RWPE1 (cell line): ENCODE measurements at places on chromosomes 16 and 17.

- DNase-seq = no peak
Measured at GRCh38 chr17:54849660-54850059, 51.0 kb upstream of the TOM1L1 start.

- DNase-seq = no peak
Measured at GRCh38 chr17:83077939-83078338, 1.5 kb upstream of the METRNL start.

DNA sequence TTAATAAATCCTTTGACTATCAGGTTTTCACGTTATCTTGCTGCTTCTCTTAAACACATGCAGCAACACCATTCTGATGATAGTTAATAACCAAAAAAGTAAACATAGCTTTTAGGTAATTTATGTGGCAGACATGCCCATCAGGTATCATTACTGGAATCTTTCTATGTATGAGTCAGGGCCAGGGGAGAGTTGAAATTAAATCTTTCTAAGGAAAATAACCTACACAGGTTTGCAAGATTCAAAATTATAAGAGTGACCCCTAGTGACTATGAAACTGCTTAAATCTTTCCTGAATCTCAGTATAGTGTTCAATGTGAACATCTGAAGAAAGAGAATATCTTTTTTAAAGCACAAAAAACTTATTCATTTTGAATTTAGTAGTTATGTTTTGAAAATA is 666.6 kb downstream of the CDH11 start:
- DNase-seq = no peak

GRCh38 chr16:58272855-58273254 is 22.0 kb downstream of the PRSS54 start:
- DNase-seq = no peak

- no peak for DNase-seq
Measured at GRCh38 chr16:29920288-29921033, 5.6 kb downstream of the KCTD13 start.

DNA sequence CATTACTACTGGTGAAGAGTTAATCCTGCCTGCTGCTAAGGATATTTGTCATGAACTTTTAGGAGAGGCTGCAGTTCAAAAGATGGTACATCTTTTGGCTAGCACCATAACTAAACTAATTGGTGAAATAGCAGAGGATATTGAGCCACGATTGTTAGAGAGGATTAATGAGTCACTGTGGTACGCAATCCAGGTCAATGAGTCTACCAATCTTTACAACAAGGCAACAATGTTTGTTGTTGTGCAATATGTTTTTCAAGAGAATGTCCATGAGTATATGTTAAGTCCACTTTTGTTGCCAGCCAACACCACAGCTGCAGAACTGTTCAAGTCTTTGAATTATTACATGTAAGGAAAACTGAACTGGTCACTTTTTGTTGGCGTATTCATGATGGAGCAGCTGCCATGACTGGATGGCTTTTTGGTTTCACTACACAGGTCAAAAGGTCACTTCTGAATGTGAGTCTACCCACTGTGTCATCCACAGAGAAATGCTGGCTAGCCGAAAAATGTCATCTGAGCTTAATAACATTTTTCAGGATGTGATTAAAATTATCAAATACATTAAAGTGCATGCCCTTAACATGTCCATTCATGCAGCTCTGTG is 402.6 kb upstream of the KIF2B start:
- DNase-seq = no peak

- DNase-seq = no peak
Measured at GRCh38 chr16:48197294-48197693, 41.5 kb upstream of the ABCC12 start.

- no peak for DNase-seq
Measured at GRCh38 chr17:19317359-19318095, 45.0 kb downstream of the B9D1 start.

GRCh38 chr17:43562679-43563599 is 16.8 kb upstream of the ETV4 start:
- DNase-seq = no peak

DNA sequence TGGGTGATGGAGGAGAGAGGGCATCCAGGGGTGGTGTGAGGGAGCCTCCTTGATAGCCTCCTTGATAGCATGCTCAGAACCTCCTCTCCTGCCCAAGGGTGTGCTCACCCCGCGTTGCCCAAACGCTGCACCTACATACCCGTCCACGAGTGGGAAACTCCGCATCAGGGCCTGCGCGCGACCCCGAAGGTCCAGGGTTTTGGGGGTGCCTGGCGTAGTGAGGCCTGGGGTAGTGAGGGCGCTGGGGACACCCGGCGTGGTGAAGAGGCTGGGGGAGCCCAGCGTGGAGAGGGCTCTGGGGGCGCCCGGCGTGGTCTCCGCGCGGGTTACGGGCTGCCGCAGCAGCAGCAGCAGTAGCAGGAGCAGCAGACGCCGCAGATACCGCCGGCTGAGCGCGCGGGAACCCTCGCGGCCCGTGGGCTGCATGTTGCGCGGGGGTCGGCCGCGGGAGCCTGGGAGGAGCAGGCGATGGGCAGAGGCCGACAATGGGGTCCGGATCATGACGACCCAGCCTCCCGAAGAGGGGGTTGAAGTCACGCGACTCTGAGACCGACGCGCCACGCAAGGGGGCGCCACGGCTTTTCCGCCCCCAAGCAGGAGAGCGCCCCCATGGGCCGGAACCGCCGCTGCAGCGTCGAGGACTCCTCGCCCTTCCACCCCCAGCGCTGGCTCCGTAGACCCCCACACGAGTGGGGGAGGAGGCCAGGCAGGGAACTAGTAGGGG is at the start of gene DPEP3:
Gene DPEP3, minus strand, starts transcription at position 545 of the 724 bp plus-strand sequence. Its CDS starts 119 bp downstream, at position 426.
- DNase-seq = no peak

DNA sequence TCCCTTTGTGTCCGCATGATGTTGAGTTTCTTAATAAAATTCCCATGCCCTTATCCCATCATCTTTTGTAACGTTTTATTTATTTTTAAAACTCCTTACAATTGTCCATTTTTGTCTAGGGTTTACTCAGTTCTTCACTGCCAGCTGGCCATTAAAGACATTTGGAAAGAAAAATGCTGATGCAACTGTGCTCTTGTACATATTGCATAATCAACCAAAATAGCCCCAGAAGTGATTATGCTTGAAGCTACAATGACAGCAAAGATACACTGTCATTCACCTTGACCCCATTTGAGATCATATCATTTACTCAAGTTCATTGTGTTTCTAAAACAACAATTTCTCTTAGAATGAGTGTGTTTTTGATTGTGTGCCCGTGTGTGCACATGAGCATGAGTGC is 1074.6 kb upstream of the RBFOX1 start:
- no peak for DNase-seq

DNA sequence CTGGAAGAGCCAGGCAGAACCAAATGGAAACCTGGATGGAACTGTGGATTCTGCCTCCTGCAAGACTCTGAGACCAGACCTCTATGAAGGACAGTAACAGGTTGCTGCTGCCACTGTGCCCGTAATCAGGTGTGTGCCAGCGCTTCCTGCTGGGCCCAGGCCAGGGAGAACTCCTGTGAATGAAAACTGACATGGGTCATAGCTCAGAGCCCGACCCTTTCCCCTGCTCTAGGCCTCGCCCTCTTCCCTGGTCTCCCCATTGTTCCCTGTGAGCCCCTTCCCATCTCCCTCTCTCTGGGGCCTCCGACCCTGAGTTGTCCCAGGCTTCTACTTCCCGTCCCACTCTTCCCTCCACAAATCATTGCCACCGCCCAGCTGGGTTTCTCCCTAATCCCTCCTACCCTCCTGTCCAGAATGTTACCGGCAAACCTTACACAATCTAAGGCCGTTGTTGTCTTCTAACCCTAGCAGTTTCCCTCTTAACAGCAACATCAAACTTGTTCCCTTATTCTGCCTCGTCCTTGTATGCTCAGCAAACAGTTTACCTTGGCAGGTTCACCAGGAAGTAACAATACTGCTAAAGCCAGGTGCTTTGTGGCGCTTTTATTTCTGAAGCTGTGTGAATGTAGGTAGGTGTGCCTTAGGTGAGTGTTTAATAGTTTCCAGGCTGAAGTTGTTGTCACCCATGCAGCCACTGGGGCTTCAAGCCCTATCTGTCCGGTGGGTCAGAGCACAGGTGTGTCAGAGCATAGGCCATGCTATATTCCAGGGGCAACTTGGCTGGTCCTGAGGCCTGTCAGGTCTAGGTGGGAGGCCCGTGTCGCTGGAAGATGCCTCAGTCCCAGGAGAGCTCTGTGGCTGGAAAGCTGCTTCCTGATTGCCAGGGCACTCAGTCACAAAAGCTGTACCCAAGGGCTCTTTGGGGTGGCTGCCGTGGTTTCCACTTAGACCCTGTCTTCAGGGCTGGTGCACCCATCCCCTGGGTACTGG is 32.0 kb downstream of the SMPD3 start:
- no peak for DNase-seq

GRCh38 chr17:13671771-13672170 is 70.0 kb upstream of the HS3ST3A1 start:
- DNase-seq = peak; percentile 9

- peak; percentile 39 for DNase-seq
Measured at GRCh38 chr17:56358651-56359050, 205.4 kb downstream of the ANKFN1 start.

- no peak for DNase-seq
Measured at GRCh38 chr17:59011975-59012374, 94.7 kb downstream of the TRIM37 start.

DNA sequence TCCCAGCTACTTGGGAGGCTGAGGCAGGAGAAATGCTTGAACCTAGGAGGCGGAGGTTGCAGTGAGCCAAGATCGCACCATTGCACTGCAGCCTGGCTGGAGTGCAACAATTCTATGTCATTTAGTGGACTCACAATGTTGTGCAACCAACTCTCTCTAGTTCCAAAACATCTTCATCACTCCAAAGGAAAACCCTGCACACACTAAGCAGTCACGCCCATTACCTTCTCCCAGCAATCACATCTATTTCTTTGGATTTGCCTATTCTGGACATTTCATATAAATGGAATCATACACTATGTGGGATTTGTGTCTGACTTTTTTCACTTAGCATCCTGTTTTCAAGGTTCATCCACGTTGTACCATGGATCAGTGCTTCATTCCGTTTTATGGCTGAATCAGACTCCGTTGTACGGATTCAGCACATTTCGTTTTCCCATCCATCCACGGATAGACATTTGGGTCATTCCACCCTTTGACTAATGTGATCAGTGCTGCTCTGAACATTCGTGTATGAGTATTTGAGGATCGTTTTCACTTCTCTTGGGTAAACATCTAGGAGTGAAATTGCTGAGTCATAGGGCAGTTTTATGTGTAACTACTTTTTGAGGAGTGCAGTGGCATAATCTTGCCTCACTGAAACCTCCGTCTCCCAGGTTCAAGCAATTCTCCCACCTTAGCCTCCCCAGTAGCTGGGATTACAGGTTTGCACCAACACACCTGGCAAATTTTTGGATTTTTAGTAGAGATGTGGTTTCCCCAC is 45.4 kb upstream of the EMP2 start:
- no peak for DNase-seq

GRCh38 chr16:50318796-50319578 is 49.8 kb downstream of the BRD7 start:
- no peak for DNase-seq

GRCh38 chr16:2517954-2518605 is 2.1 kb upstream of the AMDHD2 start:
- DNase-seq = no peak

GRCh38 chr17:6259899-6260298 is 175.0 kb downstream of the AIPL1 start:
- DNase-seq = no peak

DNA sequence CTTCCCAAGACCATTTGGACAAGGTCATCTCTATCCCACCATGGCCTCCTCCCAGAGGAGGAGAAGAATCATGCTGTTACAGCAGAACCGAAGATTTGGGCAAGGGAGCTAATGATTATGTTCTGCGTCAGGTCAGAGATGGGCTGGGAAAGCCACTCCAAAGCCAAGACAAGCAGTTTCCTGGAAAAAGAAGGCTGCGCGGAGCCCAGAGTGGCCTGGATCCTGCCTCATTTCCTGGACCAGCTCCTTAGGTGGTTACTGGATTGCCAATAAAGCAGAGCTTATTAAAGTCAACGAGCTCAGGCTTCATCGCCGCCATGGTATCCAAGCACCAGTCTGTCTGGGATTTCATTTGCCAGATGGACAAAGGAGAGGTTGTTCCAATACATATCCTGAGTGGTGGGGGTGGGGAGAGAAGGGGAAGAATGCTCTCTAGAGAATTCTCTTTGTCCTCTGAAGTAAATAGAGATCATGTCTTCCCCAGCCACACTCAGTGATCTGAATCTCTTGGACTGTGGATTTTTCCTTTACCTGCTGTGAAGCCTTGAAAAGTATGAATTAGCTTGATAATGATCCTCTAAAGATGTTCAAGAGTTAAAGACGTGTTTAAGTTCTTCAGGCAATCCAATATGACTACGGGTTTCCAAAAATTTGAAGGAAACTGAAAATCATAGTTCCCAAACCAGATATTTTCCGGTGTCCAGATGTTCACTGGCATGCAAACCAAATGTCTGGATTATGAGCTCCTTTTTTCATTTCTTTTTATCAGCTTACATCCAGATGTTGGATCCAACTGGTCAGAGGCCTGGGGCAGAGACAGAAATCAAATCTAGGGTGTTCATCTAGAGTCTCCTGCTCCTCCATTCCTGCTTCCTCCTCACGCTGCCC is 17.7 kb downstream of the PRAC1 start:
- DNase-seq = no peak

DNA sequence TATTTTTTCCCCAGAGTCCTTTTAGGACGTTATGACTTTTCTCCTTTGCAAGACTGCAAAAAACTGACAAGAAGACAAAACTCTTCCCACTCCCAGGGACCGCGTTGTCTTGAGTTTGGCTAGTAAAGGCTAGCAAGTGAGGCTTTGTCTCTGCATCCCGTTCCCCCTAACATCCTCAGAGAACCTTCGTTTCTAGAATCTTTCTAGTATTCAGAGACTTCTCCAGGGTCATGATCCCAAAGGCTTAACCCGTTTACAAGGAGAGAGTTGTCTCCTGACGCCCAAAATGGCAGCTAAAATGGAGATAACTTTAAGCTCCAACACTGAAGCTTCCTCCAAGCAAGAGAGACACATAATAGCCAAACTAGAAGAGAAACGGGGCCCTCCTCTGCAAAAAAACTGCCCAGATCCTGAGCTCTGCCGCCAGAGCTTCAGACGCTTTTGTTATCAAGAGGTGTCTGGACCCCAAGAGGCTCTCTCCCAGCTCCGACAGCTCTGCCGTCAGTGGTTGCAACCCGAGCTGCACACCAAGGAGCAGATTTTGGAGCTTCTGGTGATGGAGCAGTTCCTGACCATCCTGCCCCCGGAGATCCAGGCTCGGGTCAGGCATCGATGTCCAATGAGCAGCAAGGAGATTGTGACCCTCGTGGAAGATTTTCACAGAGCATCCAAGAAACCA is 843 bp downstream of the ZNF174 start:
- peak; percentile 13 for DNase-seq

DNA sequence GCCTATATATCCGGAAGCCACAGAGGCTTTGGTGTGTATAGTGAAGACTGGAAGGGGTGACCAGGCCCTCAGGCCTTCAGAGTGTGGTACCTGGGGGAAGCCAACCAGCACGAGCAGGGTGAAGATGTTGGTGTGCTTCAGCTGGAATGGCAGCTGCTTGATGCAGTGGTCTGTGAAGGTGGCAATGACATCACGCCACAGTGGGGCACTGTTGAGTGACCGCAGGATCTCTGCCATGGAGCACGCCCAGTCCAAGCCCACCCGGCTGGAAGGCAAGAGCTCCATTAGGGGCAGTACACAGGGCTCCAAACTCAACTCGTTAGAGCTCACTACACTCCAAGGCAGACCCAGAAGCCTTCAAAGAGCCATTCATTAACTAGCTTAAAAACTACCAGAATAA is 68.5 kb upstream of the ATP2A3 start:
- DNase-seq = no peak

GRCh38 chr17:17780922-17781590 is 55.7 kb downstream of the SREBF1 start:
- no peak for DNase-seq
